NCI-H187 (cell line): ENCODE measurements at places on chromosomes 2 and 18.

DNA sequence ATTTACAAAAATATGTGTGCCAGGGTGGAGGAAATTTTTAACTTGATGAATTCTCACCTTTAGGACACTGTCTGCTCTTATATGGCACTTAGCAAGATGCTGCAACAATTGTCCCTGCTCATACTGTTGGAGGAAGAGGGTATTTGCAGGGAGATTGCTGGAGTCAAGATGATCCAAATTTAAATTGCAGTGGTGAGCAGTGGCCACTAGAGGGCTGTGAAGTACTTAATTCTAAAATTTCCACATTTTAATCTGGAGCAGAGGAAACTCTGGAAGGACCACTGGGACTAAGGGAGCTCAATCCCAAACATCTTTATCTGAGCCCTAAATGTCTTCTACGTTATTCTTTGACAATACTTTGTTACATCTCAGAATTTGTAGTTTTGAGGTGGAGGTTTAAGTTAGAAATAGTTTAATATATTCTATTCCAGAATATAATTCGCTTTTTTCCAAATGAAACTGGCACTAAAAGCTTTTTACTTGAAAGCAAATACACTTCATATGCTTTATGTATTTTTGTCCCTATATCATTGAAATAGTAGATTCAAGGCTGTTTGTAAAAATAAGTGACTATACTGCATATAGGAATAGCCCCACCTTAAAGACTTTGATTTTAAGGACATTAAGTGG lies 33.0 kb upstream of the PTH2R start:
- DNase-seq = peak; percentile 1

- no peak for DNase-seq
These were observed 75.7 kb downstream of the ZAP70 start for GRCh38 chr2:97788986-97789644.

GRCh38 chr2:56244911-56245530 lies 61.2 kb downstream of the CCDC85A start:
- no peak for DNase-seq

- no peak for DNase-seq
These were observed 58.4 kb downstream of the RABL2A start for GRCh38 chr2:113685471-113685870.

GRCh38 chr2:30514134-30514847 lies 67.2 kb downstream of the LCLAT1 start:
- no peak for DNase-seq

DNA sequence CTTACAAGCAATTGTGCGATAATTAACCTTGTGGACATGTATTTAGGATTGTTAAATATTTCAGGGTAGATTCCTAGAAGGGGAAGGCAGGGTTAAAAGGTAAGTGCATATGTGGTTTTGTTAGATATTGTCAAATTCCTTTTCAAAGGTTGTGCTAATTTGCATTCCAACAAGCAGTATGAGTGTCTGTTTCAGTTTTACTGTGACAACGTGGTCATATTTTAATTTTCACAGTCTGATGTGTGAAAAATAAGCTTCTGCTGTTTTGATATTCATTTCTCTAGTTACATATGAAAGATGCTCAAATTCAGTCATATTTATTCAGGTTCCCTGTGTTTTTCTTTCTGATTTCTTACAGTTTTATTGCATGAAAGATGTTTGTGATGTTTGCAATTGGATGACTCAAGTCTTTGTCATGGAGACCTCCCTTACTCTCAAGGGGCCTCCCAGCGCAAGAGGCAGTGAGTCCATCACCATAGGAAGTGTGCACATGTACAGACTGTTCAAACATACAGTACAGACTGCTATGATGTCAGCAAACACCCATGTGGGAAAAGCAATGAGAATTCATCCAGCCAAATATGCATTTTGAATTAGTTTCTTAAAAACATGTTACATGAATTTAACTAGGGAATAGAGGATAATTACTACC lies 310.8 kb downstream of the GALR1 start:
- no peak for DNase-seq

DNA sequence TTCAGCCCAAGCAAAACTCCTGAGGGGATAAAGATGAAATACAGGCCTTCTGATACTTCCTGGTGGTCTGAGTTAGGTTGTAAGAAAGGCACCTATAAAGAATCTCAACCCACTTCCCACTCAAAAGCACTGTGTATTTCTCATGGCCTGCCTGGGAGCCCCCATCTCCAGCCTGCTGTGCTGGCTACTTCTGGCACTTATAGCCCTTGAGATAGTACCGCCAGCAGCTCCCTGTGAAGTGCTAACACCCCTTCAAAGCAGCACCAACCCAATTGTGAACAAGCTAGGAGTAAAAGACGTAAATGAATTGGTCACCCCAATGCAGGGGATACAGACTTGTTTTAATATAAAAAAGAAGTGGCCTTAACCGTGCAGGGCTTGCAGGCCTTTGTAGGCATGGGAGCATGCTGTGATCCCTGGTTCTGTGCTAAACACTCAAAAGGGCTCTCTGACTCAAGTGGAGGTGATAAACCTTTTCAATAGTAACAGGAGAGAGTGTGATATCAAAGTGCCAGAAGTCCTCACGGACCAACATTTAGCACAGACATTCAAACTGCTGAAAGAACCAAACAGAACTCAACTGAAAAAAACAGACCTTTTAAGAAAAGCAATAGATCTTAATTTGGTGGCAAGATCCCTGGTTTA lies 80.8 kb downstream of the RTN4 start:
- no peak for DNase-seq

- no peak for DNase-seq
These were observed 31.8 kb downstream of the TXNL1 start for GRCh38 chr18:56606618-56607017.

- DNase-seq = no peak
These were observed 80.3 kb downstream of the RTP5 start for GRCh38 chr2:241949736-241950412.

DNA sequence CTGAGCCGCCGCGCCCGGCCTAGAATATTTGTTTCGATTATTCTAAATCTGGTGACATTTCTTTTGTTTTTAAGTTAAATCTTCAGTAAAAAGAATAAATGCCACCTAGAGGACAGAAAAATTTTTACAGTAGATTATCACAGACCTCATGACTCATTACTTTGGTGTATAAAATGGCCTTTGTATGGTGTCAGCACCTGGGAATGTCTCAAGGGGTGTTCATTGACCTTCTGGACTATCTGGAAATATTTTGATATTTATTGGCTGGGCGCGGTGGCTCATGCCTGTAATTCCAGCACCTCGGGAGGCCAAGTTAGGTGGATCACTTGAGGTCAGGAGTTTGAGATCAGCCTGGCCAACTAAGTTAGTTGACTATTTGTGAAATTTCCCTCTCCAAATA lies 30.3 kb upstream of the SLC30A6 start:
- no peak for DNase-seq

DNA sequence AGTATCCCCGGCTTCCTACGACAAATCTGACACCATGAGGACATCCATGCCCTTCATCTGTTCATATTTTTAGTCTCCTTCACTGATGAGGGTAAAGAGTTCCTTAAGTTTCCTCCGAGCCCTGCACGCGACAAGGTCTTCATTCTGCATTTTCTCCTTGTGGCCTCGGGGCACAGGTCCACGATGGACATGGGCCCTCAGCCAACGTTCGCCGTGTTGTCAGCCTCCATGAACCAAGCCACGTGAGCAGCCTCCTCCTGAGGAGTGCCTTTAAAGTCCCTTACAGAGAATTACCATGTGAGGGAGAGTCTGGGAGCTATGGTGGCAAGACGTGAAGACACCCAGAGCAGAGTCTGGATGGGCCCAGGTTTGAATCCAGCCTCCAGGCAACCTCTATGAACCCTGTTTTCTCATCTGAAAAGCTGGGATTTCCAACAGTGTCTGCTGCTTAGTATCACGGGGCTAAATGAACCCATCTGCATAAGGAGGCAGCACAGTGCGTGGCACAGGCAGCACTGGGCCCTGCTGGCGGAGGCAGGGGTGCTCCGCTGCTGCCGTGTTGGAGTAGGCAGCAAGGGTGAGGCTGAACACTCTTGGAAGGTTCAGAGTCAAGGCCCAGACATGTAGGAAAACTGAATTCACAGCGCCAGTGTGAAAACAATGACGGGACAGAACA lies 54.1 kb downstream of the EIPR1 start:
- no peak for DNase-seq

DNA sequence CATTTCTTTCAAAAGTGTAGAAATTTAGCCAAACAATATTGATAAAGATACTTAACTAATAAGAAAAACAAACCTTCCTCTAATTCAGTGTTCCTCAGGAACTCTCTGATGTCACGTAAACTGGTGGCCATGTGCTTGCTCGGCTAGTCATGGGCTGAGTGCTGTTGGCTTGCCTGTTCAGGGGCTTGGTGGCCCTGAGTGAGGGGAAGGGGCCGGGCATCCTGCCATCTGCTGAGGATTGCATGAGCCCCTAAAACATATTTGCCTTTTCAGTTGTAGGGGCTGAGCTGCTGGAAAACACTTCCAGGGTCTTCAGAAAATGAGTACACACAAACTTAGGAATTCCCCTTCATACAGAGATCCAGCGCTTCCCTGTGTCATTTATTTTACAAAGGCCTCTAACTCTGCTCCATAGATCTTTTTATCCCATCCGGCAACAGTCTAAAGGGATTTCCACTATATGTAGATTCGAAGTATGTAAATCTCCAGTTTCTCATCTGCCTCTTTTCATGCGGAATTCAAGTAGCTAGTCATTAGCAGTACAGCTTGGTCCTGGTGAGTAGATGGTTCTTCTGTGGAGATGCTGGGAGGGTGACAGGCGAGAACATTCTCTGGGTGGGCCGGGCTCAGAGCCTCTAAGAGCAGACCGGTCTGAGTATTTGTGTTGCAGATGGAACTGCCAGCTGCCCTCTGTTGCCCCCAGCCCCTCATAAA lies 20.1 kb upstream of the NFATC1 start:
- DNase-seq = no peak

- DNase-seq = no peak
These were observed 56.9 kb downstream of the PLA2R1 start for GRCh38 chr2:160005476-160005875.
